Activated CD4-positive, alpha-beta T cell treated with anti-CD3 and anti-CD28 coated beads, Interleukin-2, amount 10 ng/mL, durations not matched to agents 7 days and 5 days (primary cell): ENCODE measurements at places on chromosomes 1 and 21. TPM values are rescaled to one million over a fixed set of nuclear protein-coding genes. Genes with fewer than 3 reads are reported as not detected.
A peak's percentile ranks its signal among the peaks of the same experiment; 100 is the strongest.

GRCh38 chr1:214389734-214390133 is 108.8 kb downstream of the SMYD2 start:
- no peak for DNase-seq

The ARID1A gene
- total RNA-seq = 120 TPM

The C1QA gene
- total RNA-seq = not detected

The GLIS1 gene
- not detected for total RNA-seq

The SPRR3 gene
- total RNA-seq = not detected

DNA sequence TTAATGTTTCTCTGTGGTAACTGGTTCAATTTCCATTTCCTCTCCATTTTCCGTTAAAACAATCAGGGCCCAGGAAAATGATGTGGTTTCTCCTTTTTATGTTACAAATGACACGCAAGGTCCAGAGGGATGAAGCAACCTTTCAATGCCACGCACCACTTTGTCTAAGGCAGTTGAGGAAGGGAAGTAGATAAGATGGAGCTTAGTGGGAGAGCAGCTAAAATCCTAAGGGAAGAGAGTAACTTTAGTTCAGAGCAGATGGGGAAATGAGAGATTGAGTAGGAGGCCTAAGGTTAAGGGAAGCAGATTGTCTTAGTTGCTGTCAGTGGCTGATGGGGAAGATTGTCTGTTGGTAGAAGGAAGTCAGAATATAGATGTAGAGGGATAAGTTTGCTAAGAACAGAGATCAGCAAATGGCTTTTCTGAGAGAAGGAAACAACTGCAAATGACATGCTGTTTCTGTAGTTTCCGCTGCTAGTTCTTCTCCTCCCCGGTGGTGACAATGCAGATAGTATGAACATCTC is 660 bp downstream of the CD1C start:
- DNase-seq = no peak

- DNase-seq = peak; percentile 6
These were observed 488.0 kb upstream of the PLXNA2 start for GRCh38 chr1:208731981-208732821.

The C1orf146 gene
- not detected for total RNA-seq

The AQP10 gene
- total RNA-seq = not detected

GRCh38 chr1:93253516-93253915 is 73.0 kb downstream of the CCDC18 start:
- no peak for DNase-seq

GRCh38 chr1:27547220-27548116 is 56.5 kb downstream of the AHDC1 start:
- no peak for DNase-seq

- DNase-seq = no peak
These were observed 558.2 kb upstream of the USP24 start for GRCh38 chr1:55773211-55773940.

DNA sequence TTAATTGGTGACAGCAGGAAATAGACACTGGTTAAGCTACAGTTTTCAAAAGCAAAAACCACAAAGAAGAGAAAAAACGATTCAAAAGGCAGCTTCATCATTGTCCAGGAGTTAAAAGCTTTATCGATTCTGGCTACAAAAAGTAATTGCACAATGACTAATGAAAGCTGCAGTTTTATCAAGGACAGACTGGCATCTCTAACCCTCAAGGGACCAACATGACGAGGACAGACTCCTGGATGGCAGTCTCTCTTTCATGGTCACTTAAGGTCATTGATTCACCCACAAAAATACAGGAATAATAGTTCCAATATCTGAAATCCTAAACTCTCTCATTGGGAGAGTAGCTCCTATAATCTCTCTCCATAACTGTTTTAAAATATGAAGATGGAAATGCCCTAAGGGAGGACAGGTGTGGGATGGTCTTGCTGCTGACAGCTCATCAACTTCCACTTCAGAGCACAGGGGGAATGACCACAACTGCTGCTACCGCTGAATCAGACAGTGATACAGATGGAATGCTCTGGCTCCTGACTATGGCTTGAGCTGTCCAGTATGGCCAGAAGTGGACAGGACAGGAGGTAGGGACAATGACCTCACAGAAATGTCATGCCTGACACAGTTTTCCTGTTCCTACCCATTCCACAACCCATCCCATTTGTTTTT is 17.4 kb upstream of the CPLANE2 start:
- no peak for DNase-seq

The PGLYRP3 gene
- total RNA-seq = not detected

DNA sequence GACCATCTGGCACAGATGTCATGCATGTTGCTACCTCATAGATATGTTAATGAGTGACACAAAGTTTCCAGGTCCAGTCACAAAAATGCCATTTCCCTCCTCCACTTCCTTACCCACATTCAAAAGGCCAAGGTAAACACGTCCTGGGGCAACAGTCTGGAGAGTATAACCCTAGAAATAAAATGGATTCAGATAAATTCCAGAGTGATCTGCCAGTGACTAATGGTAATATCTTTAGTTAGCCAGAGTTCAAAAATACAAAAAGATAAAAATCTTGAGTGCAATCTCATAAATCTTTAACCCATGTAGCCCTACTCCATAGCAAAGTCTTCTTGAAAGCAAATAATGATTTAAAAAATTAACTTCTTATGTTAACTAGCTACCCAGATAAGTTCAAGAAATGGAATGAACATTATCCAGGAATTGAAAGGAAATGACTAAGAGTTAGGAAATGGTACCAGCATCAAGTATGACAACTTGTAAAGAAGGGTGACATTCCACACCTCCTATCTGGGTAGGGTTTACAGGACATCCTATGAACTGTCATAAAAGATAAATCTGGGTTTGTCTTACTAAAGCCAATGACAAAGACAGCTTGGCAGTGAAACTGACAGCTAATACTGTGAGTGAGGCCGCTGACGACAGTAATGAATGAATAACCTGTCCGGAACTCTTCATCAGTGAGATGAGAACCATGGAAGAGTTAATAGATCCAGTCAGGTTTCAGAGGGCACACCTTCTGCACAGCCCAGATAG is 18.1 kb downstream of the RGS2 start:
- DNase-seq = no peak
